ENCODE measurements at places on chromosomes 2 and 18.

GRCh38 chr2:237257471-237257951, 156.5 kb downstream of the COL6A3 start:
- no peak for DNase-seq

GRCh38 chr2:11784747-11785610, 38.5 kb downstream of the LPIN1 start:
- DNase-seq: peak; percentile 23

DNA sequence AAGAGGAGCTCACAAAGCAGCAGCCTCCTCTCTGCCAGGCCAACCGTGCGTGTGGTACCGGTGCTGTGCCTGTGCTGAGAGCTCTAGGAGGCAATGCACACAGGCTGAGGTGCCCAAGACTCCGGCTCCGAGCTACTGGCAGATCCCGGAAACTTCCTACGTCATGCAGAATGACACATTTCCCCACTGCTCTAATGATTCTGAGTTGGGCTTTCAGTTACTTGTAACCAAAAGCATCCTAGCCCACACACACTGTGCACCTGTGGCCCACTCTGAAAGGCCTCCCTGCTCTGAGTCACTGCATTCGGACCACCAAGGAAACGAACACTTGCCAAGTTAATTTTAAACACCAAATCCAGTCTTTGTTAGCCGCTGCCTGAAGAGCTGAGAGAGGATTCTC, 9.3 kb upstream of the RNU4ATAC start:
- DNase-seq: no peak

DNA sequence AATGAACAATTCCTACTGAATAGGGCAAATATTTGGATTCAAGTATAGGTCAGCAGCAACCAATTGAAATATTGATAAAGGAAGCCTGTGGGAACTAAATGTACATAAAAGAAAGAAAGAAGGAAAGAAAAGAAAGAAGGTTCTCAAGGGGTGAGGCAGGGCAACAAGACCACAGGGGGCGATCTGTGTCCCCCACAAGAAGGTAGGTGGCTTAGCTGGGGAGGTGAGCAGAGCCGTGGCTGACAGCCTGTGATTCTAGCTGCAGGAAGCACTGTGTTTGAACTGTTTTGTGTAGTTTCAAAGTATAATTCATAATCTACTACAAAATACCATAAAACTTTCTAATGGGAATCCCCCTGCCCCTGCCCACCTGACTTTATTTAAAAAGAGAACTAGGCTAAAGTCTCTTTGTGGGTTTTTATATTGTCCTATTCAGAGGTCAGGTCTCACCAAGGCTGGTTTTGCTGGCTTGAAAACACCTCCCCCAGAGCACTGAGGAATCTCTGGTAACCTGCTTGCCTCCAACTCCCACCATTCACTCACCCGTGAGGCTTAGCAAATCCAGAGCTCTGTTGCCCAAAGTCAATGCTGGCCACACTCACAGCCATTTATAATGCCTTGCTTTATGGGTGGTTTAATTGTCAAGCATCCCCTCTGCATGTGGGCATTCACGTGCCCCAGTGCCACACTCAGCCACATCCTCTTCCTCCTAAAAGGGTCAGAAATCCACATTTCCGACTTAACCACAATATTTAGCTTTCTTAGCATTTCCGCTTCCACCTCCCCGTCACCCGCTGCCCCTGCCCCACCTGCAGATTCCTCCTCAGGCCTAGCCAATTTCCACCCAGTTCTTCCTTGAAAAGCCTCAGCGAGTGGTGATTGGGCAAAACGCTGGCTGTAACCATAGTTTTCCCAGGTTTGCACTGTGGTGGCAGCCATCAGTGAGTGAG, 36.4 kb upstream of the LMAN1 start:
- DNase-seq: no peak

GRCh38 chr2:221276601-221277000, 295.5 kb downstream of the EPHA4 start:
- DNase-seq: no peak

- no peak for DNase-seq
Observed at GRCh38 chr2:128783193-128783671, 464.6 kb upstream of the HS6ST1 start.
